ENCODE measurements at places on chromosomes 7 and 10.

DNA sequence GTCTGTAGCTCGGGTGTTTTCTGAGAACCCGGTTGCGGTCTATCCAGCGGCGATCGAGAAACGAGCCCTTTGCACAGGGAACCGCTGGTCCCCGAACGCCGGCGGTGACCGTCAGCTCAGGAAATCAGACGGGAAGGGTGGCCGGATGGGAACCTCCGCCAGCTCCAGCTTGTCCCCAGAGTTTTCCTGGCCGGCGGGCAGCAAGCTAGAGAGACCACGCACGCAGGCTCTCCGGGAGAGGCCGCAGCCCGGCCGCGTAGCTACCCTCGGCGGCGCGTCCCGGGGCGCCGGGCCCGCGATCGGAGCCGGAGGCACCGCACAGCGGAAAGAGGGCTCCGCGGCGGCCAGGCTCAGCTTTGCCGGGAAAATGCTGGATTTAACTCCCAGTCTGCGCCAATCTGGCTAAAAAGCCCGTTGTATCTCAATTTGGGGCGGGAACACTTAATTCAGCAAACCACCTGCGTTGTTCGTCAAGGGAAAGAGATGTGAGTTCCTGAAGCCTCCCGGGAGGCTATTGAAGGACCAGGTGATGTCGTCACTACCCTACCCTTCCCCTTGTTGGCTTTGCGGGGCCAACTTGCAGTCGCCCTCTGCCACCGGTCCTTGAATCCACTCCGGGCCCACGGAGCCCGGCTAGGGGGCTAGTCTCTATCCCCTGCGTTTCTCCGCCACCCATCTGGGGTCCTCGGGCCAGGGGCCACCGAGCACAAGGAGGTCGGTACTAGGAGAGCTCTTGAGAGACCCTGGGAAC lies 859 bp upstream of the CH25H start:
- DNase-seq, result peak; percentile 27

GRCh38 chr7:139776486-139777132 lies 1.2 kb downstream of the HIPK2 start:
- peak; percentile 26 for DNase-seq

DNA sequence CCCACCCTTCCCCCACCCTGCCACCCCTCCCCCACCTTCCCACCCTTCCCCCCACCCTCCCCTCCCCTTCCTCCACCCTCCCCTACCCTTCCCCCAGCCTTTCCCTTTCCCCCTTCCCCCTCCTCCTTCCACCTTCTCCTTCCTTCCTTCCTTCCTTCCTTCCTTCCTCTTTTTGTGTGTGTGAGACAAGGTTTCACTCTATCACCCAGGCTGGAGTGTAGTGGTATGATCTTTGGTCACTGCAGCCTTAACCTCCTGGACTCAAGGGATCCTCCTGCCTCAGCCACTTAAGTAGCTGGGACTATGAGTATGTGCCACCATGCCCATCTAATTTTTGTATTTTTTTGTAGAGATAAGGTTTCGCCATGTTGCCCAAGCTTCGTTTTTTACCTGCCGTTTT lies 35.2 kb downstream of the CYP17A1 start:
- DNase-seq, result no peak

DNA sequence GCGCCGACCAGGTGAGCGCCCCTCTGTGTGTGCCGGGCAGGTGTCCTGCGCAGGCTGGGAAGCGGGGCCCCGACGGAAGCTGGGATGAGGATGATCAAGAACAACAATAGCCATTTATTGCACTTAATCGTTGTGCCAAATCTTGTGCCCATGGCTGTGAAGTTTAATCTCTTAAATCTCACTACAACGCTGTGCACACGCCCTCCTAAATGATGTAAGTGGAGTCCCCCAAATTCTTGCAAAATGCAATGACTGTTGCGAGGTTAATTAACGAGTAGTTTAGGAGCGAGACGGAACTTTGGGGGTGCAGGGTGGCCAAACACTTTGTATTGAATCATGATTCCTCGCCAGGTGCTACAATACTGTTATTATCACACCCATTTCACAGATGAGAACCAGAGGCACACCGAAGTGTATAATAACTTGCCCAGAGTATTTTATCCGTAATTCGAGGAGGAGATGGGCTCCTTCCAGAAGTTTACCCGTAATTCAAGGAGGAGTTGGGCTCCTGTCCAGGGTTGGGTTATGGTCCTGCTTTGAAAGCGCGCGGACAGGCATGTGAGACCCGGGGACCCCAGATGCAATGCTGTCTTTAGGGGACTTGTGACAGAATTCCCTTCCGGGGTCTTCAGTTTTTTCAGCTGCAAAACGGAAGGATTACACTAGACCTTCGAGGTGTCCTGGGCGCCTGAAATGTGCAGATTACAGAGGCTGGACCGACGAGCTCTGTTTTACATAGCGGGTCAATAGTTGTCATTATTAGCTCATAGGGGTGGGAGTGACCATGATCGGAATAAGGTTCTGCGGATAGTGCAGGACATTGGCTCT lies 1.0 kb downstream of the FFAR4 start:
- DNase-seq, result no peak

DNA sequence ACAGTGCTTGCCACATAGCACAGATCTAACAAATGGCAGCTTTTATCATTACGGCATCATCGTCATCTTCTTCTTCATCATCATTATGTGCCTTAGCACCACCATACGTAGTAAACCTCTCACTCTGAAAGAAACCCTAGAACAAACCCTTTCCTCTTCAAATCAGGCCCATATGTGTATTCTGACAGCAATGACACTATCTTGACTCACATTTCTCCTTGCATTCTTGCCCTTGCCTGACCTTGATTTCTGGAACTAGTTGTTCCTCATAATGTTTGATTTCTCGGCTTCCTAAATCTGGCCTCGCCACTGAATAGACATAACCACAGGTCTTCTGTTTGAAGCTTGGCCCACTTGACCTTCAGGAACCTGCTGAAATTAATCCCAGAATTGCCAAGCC lies 115.3 kb downstream of the DGKI start:
- DNase-seq, result no peak

- no peak for DNase-seq
These were observed 68.5 kb upstream of the EEPD1 start for GRCh38 chr7:36084485-36085091.

GRCh38 chr7:129739427-129739826 lies 127.9 kb downstream of the NRF1 start:
- DNase-seq, result no peak

- DNase-seq, result no peak
These were observed 94.3 kb upstream of the GNAI1 start for GRCh38 chr7:80040335-80040734.

GRCh38 chr10:28930514-28931495 lies 253.5 kb downstream of the BAMBI start:
- DNase-seq, result no peak

DNA sequence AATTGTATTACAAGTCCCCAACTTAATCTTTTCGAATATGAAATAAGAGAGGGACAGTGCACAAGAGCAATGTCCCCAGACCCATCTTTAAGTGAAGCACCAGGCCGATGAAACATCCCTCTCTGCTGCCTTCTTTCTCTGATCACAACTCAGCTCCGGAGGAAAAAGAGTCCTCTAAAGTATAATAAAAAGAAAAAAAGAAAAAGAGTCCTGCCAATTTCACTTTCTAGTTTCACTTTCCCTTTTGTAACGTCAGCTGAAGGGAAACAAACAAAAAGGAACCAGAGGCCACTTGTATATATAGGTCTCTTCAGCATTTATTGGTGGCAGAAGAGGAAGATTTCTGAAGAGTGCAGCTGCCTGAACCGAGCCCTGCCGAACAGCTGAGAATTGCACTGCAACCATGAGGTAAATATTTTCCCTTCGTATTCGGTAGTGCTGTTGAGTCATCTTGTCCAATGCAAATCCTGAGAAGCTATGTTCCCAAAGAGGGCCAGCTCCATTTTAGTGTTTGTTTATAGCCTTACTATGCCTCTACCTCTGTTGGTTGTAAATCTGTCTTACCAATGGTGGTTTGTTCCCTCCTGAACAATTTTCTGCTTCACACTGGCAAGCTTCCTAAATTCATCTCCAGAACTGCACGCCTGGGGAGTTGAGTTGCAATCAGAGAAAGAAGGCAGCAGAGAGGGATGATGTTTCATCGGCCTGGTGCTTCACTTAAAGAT lies at the start of gene IFIT2:
IFIT2 (plus strand) TSS at position 326 of the 725 bp plus-strand sequence; CDS start at position 404, 78 bp downstream.
- DNase-seq, result peak; percentile 75

All from naive B cell (primary cell).